ENCODE measurements at places on chromosomes 6 and 20.

GRCh38 chr20:46784436-46785127, 75.1 kb downstream of the SLC2A10 start:
- no peak for DNase-seq

- no peak for DNase-seq
These were observed 14.6 kb downstream of the MYH7B start for GRCh38 chr20:34970193-34970840.

GRCh38 chr6:170143401-170144150, 147.3 kb downstream of the DLL1 start:
- no peak for DNase-seq

DNA sequence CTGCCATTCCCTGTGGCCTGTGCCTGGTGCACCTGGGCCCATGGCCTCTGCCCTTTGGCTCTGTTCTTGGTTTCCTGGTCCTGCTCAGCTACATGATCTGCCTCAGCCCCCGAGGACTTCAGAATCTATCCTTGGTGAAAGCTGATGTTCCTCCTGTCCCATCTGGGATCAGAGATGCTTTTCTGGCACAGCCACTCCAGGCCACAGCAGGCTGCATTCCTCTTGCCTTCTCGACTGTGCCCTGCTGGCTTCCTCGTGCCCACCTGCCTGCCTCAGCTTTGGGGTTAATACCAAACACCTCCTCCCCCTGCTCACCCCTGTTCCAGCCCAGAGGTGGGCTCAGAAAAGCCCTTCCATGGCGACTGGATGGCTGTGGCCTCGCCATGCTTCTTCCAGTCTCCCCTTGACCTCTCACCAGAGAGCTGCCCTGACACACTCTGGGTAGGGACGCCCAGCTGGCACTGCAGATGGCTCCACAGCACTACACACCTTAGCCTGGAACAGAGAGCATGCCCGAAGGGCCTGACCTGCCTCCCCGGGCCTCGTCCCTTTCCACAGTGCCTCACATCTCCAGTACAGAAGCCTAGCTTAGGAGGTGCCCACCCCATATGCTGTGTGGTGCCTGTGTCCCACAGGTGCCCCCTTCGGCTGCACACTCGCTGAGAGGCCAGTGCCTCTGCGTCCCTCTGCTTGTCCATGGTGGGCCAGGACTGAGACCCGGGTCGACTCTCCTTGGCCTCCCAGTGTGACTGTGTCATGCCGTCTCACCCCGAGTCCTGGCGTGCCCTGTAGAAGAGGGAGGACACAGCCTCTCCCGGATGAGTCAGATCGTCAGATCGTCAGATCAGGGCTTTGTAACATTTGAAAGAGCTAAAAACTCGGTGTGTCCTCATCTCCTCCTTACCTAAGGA, 148.8 kb downstream of the DTNBP1 start:
- no peak for DNase-seq

GRCh38 chr6:17365961-17366360, 27.4 kb upstream of the CAP2 start:
- no peak for DNase-seq

DNA sequence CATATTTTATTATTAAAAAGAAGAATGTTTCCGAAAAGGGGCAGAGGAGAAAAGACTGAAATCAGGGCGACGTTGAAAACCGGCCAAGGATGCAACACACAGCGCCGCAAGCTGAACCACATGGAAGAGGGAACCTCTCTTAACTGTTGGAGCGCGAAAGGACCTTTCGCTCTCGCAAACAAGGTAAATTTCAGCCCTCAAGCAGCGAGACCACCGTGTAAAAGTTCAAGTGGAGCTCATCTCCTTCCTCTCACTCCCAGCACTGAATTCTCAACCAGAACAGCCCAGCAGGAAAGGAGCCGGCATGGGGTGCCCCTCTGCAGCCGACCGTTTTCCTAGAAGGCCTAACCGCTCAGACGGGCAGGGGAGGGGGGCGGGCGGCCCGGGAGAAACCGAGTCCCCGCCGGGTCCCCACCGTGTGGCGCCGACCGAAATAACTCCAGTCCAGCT, 621 bp downstream of the GPR63 start:
- DNase-seq = peak; percentile 5

GRCh38 chr6:159467473-159468041, 225.5 kb downstream of the SOD2 start:
- no peak for DNase-seq

GRCh38 chr6:82645536-82646230, 282.1 kb downstream of the TPBG start:
- DNase-seq = peak; percentile 5

DNA sequence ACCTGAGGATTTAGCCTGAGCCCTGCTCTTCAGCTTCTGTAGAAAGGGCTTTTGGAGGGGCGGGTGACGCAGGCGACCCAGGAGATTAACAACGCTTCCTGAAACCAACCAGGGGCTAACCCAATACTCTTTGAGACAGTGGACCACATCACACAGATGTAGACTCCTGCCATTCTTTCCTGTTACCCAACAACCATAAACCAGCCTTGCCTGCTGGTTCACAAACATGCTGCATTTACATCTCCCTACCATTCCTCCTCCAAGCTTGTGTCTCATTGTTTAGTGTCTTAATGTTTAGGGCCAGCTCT, 28.3 kb downstream of the PPP1R16B start:
- no peak for DNase-seq

DNA sequence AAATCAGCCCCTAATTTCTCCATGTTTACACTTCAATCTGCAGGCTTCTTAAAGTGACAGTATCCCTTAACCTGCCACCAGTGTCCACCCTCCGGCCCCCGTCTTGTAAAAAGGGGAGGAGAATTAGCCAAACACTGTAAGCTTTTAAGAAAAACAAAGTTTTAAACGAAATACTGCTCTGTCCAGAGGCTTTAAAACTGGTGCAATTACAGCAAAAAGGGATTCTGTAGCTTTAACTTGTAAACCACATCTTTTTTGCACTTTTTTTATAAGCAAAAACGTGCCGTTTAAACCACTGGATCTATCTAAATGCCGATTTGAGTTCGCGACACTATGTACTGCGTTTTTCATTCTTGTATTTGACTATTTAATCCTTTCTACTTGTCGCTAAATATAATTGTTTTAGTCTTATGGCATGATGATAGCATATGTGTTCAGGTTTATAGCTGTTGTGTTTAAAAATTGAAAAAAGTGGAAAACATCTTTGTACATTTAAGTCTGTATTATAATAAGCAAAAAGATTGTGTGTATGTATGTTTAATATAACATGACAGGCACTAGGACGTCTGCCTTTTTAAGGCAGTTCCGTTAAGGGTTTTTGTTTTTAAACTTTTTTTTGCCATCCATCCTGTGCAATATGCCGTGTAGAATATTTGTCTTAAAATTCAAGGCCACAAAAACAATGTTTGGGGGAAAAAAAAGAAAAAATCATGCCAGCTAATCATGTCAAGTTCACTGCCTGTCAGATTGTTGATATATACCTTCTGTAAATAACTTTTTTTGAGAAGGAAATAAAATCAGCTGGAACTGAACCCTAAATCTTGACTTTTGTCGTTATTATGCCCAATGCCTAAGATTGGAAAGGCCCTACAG, 4.5 kb downstream of the SOX4 start:
- DNase-seq = peak; percentile 38

- DNase-seq = no peak
These were observed 3.7 kb upstream of the OLIG3 start for GRCh38 chr6:137497721-137498463.

GRCh38 chr6:37928217-37928616, 108.7 kb downstream of the ZFAND3 start:
- no peak for DNase-seq

DNA sequence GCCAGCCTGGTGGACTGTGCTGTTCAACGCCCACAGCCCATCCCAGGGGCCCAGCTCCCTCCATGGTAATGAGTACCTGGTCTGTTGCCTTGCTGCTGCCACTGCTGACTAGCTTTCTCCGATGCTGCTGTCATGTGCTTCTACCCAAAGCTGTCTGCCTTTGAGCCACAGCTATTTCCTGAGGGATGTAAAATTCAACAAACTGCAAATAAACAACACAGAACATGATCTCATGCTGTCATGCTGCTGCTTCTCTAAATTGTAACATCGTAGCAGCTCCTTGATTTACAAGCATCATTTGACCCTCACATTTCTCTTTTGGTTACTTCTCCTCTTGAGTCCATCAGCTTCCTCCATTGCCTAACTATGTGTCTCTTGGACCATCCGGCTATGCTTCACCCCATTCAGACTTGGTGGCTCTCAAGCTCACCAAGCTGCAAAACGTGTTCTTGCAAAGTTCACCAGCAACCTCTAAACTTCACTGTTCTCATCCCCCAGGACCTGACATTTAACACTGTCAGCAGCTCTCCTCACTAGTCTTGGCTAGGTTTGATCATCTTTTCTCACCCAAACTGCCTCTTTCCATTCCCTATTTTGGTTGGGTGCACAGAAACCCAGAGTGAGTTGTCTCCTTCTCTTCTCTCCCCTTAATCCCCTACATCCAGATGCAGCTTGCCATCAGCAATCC, 54.6 kb downstream of the FYN start:
- DNase-seq = no peak

DNA sequence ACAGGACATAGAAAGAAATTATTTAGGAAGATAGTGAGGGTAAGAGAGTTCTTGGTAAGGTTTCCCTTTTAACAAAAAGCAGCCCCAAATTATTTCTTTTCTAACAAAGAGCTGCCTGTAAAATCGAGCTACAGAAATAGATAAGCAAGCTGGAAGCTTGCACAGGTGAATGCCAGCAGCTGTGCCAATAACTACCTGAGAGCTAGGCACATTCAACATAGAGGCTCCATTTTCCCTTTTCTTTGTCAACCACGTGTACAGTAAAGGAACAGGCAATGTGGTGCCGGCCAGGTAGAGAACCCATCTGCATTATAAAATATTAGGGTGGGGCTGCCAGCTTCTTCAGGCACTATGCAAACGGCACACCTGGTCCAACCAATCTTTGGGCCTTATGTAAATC, 341.6 kb upstream of the JAG1 start:
- DNase-seq = no peak

DNA sequence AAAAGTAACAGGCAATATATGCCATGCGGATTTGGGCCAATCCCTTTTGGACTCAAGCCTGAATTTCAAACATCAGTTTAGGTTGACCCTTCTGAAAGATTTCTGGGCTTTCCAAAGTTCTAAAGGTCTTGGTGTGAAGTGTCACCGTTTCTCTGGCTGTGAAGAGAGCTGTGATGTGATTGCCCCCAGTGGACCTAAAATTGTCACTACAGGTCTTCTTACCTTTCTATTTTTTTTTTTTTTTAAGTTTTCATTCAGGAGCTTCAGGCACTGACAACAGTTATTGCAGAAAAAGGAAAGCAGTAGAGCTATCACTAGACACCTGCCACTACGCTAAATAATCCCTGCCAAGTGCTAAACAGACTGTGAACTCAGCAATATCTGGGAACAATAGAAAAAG, 75.7 kb upstream of the OPRM1 start:
- DNase-seq = no peak
